ENCODE measurements at places on chromosomes 2 and 18.

- DNase-seq = no peak
Measured at GRCh38 chr18:49376046-49376445, 84.4 kb downstream of the DYM start.

DNA sequence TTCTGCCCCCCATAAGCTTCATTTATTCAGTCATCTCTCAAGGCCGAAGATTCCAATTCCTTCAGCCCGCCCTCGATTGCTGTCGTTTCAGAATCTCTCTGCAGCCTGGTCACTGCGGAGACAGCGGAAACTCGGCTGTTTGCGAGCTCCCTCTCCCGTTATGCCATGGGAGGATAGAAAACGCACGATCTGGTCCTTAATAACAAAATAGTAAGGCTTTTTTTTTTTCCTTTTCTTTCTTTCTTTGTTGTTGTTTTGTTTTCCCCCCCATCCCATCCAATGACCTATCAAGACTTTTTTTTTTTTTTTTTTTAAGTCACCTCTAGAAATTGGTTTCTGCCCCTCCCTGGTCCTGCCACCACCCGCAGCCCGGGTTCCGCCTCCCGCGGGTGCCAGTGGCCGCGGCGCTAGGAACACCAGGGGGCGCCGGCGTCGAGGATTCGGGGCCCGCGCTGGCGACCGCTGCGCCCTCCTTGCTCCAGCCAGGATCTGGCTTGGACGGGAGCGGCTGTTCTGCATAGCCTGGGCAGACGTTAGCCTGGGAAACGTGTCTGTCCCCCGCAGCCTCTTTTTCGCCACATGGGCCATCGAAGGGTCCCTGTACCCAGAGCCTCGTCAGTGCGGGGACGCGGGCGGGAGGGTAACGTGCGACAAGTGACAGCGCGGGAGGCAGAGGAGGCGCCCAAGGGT lies 10.1 kb downstream of the CPLX4 start:
- no peak for DNase-seq

DNA sequence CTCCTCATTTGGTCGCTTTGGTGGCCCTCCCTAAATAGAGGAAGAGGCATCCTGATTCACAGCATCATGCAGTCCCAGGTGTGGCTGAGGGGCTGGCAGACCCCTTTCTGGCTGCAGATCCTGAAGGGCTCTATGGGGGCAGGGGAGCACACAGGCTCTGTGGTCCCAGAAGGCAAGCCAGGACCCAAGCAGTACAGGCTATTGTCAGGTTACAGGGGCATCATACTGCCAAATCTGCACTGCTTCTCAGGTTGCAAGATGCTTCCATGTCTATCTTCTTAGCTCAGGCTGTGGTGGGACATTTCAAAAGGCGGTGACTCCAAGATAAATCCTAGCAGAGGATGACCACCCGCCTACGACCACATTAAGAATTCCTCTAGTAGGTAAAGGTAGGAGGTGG lies 54.3 kb downstream of the TTC32 start:
- no peak for DNase-seq

GRCh38 chr18:12317664-12318333 lies 9.8 kb downstream of the TUBB6 start:
- no peak for DNase-seq

- DNase-seq = no peak
Measured at GRCh38 chr18:24219561-24220317, 80.9 kb downstream of the CABYR start.

GRCh38 chr2:142014536-142014935 lies 116.3 kb downstream of the LRP1B start:
- no peak for DNase-seq
